ENCODE measurements at places on chromosomes 11 and 22.

DNA sequence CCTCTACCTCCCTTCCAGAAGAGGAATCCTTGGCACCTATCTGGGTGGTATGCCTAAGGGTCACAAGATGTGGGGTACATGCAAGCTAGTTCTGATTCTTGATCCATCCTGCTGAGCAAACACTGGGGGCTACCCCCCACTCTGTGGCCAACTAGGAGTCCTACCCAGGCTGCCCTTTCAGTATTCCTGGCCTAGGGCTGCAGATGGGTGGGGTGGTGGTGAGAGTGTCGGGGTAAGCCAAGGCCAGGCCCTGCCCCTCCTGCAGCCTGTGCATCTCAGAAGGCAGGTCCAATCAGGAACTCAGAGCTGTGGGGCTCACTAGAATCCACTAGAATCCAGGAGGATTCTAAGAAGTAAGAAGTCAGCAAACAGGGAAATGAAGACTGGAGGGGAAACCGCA is 10.9 kb downstream of the SSH3 start:
- DNase-seq, result no peak

GRCh38 chr11:76889411-76889975 is 28.8 kb downstream of the ACER3 start:
- DNase-seq, result no peak

DNA sequence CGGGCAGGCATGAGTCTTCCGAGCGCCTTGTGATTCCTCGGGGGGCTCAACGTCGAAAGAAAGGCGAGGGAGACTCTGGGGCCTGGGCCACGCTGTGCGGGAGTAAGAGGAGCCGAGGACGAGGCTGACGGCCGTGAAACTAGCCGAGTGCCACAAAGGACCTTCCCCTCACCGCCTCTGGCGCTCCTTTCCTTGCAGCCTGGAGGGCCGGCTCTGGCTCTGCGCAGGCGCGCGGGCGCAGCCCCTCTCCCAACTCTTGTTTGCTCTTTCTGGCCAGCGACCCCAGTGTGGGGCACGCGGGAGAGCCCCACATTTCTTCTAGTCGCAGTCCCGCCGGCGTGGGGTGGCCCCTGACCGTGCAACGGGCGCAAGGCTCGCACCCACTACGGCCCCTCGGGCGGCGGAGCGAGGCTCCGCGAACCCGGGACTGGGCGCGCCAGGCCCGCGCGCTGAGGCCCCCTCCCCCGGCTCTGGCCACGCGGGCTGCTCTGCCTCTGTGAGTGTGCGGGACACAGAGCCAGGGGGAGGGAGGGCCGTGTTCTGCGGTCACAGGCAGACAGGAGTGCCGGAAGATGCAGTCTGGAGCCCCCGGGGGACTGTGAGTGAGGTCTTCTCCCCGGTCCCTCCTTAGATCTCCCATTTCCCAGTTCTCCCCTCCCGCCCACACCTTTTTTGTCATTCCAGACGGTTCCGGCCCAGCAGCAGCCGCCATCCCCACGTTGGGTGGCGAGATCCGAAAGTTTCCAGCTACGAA is 1.0 kb upstream of the TOB2 start:
- DNase-seq, result no peak

DNA sequence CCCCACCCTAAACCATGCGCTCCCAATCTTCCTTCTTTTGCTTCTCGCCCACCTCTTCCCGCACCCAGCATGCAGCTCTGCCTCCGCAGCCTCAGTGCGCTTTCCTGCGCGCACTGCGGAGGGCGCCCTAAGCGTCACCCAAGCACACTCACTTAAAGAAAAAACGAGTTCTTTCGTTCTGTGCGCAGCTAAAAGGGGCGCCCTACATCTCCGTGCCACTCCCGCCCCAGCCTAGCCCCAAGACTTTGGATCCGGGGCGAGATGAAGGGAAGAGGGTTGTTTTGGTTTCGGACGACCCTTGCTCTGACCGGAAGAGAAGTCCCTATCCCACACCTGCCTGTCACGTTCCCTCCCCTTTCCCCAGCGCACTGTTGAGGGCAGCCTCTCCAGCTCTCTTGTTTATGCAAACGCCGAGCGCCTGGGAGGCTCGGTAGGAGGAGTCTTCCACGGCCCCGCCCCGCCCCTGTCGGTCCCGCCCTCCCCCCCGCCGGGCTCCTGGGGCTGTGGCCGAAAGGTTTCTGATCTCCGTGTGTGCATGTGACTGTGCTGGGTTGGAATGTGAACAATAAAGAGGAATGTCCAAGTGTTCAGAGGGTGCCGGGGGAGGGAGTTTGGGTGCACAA is 5.3 kb downstream of the VSIG2 start:
- DNase-seq, result peak; percentile 15

DNA sequence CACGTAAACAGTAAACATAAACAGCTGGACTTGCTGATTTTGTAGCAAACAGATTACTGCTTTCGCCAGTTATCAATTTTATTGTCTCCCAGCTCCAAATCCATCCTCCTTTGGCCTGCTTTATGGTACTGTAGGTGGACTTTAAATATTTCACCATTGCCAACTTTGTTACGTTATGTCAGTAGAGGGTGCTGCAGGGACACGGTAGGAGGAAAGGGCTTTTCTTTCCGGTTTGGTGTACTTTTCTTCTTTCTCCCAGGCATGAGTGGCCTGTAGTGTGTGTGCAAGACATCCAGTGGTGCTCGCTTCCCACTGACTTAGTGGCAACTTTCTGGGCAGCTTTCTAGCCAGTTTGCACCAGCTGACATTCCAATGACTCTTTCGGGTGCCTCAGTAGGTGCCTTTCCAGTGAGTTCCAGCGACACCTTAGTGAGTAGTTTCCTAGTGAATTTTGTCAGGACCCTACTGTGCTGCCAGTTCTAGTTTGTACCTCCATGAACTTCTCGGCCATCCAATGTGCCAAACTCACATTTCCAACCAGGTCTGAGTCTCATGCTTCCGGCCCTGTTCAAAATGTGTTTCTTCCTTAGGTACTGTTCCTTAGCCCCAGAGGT is 267.6 kb upstream of the TENM4 start:
- peak; percentile 71 for DNase-seq

- no peak for DNase-seq
Observed at GRCh38 chr11:23569547-23569946, 709.3 kb upstream of the CCDC179 start.

- DNase-seq, result no peak
Observed at GRCh38 chr11:93589347-93589746, 46.2 kb upstream of the SMCO4 start.

- DNase-seq, result peak; percentile 10
Observed at GRCh38 chr22:43823353-43823908, 11.3 kb upstream of the EFCAB6 start.

All from NCI-H2029 treated with DMSO at 0.1 percent for 48 hours (cell line).